ENCODE measurements at places on chromosomes 7 and 10.
A peak's percentile ranks its signal among the peaks of the same experiment; 100 is the strongest.

DNA sequence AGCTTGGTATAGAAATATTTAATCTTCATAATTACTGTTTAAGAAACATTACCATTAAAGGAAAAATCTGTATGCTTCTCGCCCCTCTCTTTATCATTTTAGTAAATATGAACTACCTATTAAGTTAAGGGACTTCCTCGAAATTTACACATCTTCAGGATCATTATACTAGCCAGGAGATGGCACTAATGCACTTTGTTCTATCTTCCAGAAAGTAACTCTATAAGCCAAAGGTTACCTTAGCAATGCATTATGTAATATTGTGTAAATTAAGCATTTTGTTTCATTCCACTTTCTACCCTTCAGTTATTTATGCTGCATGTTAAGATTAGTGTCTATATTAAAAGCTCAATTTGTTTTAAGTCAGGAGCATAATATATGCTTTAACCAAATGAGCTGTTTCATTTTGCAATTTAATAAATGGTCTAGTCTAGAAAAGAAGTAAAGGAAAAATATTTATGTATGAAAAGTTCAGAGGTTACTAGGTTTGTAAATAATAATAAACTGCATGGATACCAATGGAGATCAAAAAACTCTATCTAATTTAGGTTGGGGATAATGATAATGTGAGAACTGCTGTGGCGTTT, 128.5 kb downstream of the ANKRD7 start:
- no peak for DNase-seq
- no peak overlapping the region for H3K27ac ChIP-seq
- H3K4me3 ChIP-seq, result no peak overlapping the region
- H3K27me3 ChIP-seq, result no peaks in the 10 kb centered on the region
- H3K36me3 ChIP-seq, result no peaks in the 10 kb centered on the region

DNA sequence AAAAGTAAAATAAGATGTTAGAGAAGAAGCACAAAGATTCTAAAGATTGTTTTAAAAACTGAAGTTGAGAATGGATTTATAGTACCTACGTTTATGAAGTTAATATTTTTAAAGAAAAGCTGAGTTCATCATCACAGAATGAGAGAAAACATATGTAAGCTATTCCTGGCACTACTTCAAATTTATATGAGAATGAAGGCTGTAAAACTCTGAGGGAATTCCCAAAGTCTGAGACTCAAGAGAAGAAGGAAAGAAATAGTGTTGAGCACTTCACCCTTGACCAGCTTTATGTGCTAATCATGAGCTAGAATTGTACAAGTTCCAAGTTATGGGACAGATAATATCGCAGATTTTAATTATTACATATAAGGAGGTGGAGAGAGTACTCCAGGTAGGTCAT, 323.7 kb upstream of the GNAI1 start:
- DNase-seq, result no peak
- H3K27ac ChIP-seq, result no peak overlapping the region
- H3K4me3 ChIP-seq, result no peak overlapping the region
- no peaks in the 10 kb centered on the region for H3K36me3 ChIP-seq

DNA sequence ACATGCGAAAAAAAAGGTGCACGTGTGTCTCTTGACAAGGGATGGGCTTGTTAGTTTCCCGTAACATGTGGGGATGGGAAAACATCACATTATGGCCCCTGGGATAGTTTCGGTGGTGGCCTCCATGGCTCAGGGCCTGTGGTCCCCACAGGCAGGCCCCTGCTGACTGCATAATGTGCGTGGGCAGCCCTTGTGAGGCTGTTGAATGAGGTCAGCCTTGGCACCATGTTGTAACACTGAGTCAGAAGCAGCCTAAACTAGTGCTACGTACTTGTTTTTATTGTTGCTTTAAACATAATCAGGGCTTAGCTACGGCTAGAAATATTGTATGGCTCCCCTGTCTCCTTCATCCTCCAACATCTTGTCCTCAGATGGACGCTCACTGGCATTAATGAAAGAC, 80.6 kb downstream of the BEND7 start:
- no peak overlapping the region for H3K27ac ChIP-seq
- DNase-seq, result no peak
- no peaks in the 10 kb centered on the region for H3K4me1 ChIP-seq

DNA sequence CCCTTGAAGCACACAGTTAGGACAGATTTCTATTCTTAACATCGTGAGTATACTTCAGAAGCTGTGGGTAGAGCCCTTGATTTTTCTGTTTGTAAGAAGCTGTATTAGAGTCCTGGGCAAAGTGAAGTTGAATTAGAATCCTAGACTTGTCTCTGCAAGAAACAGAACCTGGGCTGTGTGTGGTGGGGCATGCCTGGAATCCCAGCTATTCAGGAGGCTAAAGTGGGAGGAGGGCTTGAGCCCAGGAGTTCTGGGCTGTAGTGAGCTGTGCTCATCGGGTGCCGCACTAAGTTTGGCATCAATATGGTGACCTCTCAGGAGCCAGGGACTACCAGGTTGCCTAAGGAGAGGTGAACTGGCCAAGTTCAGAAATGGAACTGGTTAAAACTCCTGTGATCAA, 183.4 kb downstream of the GNAI1 start:
- DNase-seq, result no peak
- no peaks in the 10 kb centered on the region for H3K36me3 ChIP-seq
- no peak overlapping the region for H3K4me3 ChIP-seq
- no peak overlapping the region for H3K27ac ChIP-seq

DNA sequence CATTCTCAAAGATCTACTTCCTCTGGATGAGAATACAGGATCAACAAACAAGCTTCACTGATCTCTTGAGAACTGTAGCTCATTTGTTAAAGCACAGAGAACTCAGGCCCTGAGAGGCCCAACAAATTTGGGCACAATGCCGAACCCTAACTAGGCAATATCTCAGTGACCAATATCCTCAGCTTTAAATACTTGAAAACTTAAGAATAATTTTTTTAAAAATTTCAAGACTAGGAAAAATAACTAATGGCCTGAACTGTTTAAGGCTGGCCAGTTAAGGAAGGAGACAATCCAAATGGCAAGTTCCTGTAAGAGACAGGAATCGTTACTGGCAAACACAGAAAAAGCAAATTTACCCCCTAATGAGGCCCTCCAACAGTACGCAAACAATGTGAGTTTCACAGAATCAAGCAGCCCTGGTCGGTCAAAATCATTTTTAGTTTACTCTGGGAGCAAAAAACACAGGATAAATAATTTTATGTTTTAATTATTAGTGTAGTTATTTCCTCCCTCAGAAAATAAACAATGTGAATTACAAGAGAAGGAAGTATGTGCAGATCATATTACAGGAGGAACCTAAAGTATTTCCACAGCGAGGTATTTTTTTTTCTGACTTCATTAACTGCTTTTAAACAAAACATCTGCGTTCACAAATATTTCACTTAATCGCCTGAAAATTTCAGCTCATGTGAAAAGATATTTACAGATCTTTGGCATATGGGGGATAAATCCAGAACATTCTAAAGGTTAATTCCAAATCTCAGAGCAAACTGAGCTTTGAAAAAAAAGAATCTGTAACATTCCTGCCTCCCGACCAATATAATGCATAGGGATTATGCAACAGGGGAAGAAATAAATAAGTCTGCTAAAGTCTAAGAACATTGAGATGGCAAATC, 39.5 kb downstream of the NT5C2 start:
- peak overlapping the region; percentile 4 for H3K27ac ChIP-seq
- H3K27me3 ChIP-seq, result no peaks in the 10 kb centered on the region
- peaks cover 29% of the 10 kb centered on the region for H3K36me3 ChIP-seq
- H3K4me3 ChIP-seq, result no peak overlapping the region
- DNase-seq, result no peak
- H3K4me1 ChIP-seq, result peaks cover 2% of the 10 kb centered on the region

DNA sequence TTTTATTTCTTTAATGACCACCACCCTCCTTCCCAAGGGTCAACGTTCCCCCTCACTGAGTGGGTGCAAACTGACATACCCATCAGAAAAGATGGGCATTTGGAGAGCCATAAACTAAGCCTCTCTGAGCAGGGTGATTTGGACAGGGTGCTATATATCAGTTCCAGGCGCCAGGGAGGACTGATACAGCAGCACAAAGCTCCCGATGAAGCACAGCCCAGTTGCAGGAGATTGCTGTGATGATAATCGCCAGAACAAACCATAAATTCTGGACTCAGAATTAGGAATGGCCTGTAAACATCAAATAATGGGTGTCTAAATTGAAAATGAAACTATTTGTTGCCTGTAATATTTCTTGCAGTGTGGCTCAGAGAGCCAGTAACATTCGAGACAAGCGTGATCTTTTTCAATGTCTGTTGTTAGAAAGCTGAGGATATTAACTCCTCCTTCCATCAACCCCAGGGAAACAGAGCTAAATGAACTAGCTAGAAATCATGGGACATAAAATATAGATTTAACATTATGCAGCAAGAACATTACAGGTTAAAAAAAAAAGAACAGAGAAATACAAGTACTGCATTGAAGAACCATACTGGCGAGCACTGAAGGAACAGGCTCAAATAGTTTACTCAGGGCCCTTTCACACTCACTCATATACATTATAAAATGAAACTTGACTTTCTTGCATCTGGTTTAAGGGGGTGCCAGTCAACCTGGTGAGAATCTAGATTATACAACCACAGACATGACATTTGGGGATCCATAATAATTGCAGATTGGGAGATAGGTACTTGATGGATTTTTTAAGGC, 137.5 kb upstream of the LRRTM3 start:
- no peak for DNase-seq
- H3K27ac ChIP-seq, result no peak overlapping the region
- H3K4me1 ChIP-seq, result no peaks in the 10 kb centered on the region

- H3K36me3 ChIP-seq, result no peaks in the 10 kb centered on the region
- no peaks in the 10 kb centered on the region for H3K27me3 ChIP-seq
- H3K27ac ChIP-seq, result no peak overlapping the region
Observed at GRCh38 chr10:53432035-53432434, 659.5 kb upstream of the MBL2 start.

DNA sequence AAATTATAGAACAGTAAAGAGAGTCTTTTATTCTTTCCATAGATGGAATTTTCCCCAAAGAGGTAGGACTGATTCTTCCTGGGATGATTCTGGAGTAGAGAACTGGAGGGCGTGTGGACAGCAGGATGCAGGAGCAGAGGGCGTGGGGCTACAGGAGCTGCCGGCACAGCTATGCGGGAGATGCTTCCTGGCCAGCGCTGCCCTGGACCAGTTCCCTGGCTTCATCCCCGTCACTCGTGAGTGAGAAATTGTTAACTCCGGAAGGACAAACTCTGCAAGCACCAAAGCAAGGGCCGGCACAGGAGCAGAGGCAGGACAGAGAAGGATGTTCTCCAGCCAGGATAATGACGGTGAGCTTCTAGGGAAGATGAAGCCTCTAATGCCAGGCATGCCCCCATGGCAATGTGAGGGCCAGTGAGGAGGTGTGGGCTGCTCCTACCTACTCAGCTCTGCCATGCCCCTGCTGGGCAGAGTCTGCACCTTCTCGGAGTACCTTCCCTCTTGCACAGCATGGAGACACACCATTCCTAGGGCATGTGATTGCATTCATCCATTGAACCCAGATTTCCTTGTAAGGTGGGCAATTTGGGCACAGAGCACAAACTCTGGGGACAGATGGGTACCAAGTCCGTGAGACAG, 760.9 kb upstream of the IGFBP3 start:
- no peak overlapping the region for H3K27ac ChIP-seq
- H3K27me3 ChIP-seq, result no peaks in the 10 kb centered on the region
- no peak overlapping the region for H3K4me3 ChIP-seq

DNA sequence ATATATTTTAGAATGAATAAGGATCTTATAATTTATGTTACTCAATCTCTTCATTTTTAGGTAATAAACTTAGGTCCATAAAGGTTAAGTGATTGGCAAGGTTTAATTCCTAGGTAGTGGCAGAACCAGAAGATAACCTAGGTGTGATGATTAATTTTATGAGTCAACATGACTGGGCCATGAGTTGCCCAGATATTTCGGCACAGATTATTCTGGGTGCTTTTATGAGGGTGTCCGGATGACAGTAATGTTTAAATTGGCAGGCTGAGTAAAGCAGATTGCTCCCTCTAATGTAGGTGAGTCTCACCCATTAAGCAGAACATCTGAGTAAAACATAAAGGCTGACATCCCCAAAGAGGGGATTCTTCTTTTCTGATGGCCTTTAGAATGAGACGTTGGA, 1349.3 kb upstream of the CELF2 start:
- H3K27ac ChIP-seq, result no peak overlapping the region
- DNase-seq, result no peak
- H3K4me1 ChIP-seq, result no peaks in the 10 kb centered on the region
- no peaks in the 10 kb centered on the region for H3K36me3 ChIP-seq
- no peaks in the 10 kb centered on the region for H3K27me3 ChIP-seq

GRCh38 chr7:18550574-18550973, 55.0 kb downstream of the HDAC9 start:
- H3K27ac ChIP-seq, result no peak overlapping the region
- no peaks in the 10 kb centered on the region for H3K27me3 ChIP-seq
- no peak for DNase-seq
- no peaks in the 10 kb centered on the region for H3K36me3 ChIP-seq

DNA sequence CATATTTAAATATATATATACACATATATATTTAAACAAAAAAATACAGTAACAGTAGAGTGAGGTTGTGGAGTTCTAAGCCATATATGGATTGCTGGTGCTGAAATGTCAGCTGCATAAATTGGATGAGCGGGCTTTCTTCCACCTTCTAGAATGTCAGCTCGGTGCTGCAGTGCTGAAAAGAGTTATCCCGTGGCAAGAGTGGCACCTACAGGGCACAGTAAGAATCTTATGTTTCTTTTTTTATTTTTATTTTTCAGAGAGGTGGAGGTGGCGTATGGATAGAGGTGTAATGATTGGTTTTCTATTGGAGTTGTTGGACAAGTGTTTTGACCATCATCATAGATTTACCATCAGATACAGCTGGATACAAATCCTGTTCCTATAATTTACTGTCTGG, 86.2 kb upstream of the DYNC1I1 start:
- H3K27me3 ChIP-seq, result peaks cover 2% of the 10 kb centered on the region
- H3K36me3 ChIP-seq, result no peaks in the 10 kb centered on the region
- DNase-seq, result no peak
- no peaks in the 10 kb centered on the region for H3K4me1 ChIP-seq
- no peak overlapping the region for H3K4me3 ChIP-seq

DNA sequence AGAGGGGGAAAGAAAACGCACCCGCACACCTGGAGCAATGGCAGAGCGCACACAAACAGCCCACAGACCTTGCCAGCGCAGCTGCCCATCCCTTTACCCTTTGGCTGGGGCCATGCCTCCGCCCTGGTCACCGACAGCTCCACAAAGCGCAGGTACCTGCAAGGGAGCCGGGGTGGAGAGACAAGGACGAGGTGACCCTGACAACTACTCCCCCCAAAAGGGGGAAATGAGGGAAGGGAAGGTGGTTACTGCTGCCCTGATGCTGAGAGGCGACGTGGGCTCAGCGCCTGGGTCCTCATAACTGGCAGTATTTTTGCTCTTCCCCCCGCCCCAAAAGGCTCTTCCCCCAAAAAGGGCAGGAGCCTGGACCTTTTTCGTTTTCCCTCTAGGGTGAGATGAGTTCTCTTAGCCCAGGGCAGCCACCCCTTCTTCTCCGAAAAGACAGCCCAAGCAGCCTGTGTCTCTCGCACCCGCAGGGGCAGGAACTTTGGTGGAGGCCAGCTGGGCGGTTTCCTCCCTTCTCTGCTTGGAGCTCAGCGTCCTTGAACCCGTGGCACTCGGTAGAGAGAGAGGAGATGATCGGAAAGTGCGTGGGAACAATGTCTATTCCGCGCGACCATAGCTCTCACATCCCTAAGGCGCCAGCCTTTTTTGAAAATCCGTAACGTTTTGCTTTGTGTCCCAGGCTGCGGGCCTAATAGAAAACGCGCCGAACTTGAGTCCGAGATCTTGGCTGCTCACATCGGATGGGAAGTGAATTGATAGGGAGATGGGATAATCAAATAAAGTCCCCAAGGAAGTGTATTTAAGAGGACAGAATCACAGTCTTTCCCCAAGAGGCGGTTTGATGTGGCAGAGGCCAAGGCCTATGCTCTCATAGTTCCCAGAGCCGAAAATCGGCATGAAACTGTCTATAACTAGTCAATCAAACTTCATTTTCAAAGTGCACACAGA, 1.0 kb downstream of the NKX2-3 start:
- H3K4me3 ChIP-seq, result no peak overlapping the region
- H3K27me3 ChIP-seq, result peaks cover 93% of the 10 kb centered on the region
- H3K27ac ChIP-seq, result peak overlapping the region; percentile 46
- no peak for DNase-seq

All from T-helper 2 cell treated with Interferon-gamma antibody and Interleukin-4, amounts not matched to agents 5 μg/mL and 100 μg/mL, for 36 hours (primary cell).